ENCODE measurements at places on chromosomes 2 and 18.

GRCh38 chr2:11071211-11071610 lies 84.1 kb upstream of the SLC66A3 start:
- no peak for DNase-seq

- DNase-seq: no peak
Observed at GRCh38 chr18:33804258-33804657, 226.2 kb downstream of the ASXL3 start.

DNA sequence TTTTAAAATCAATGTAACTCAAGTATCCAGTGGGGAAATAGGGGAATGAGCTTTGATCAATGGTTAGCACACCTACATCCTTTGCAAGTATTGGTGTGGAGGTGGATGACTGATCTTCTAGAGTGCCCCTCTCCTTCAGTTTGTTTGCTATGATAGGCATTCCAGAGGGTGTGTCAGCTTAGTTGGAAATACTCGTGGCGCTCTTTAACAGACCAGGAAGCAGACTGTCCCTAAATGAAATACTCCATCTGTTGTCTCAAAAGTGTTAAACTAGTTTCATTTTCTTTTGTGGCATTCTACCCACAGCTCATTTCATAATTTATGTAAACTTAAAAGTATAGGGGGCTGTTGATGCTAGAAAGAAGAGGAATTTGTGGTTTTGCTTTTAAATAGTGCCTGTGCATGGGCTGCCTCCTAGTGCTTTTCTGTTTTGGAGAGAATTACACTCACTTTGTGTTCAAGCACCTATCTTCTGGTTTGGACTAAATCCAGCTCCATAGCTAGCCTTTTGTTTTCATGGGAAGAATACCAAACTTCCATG lies 66.2 kb downstream of the STAT1 start:
- DNase-seq: peak; percentile 61

DNA sequence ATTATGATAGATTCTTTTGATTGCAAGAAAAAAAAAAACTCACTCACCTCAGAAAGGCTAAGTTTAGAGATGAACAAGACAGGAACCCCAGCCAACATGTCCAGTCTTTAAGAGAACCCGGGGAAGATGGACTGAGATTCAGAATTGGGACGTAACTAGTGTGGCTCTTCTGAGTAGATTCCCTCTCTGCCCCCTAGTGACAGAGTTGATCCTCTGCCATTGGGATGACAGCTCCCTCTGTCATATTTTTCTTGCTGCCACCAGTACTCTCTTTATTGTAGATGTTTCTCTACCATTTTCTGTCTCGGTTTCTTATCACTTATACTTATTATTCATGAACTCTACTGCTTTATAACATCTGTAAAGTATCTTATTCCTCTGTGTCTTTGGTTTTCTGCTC lies 77.7 kb downstream of the GULP1 start:
- peak; percentile 62 for DNase-seq

DNA sequence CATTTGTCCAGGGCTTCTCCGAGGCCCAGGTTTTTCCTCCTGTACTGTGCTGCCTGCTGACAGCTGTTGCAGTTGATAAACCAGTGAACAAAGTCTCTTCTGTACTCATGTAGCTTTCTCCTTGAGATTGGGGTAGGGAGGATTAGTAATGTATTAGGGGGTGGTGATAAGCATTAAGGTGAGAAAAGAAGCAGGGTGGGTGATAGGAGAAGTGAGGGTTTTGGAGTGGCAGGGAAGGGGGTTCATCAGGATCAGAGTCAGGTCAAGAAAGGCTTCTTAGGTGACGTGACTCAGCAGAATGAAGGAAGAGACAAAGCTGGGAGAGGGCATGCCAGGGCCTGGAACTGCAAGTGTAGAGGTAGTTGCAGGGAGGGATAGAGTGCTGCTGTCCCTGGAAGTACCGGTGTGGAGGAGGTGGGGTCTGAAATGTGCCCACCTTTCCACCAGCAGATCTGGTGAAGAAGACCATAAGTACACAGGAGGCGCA lies 48.7 kb downstream of the PKP4 start:
- peak; percentile 57 for DNase-seq

GRCh38 chr2:238289574-238289973 lies 1.2 kb upstream of the PER2 start:
- DNase-seq: no peak

DNA sequence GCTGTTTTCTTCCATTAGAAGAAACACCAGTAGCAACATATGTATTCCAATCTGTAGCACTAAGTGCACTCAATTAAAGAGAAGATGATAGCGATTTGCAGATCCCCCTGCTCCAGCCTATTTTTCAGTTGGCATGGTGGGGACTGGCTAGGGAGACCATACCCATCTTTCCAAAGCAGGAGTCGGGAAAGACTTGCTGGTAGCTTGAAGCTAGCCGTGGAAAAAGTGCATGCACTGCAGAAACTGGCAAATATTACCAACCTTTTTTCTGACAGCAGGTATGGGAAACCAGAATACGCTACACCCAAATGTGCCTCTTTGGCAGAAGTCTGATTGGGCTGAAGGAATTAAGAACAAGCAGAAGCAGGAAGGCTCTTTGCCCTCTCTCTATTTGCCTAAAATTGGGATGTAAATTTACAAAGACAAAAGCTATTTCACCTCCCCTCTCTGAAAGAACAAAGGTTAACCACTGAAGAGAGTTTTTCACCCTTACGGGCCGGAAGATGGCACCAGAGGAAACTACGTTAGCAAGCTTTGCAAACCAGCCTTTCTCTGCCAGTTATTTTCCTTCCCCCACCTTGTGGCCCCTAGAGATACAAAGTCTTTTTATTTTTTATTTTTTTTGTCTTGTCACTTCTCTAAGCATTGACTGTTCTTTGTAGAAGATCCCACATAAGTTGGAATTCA lies 273.1 kb downstream of the DLGAP1 start:
- no peak for DNase-seq

DNA sequence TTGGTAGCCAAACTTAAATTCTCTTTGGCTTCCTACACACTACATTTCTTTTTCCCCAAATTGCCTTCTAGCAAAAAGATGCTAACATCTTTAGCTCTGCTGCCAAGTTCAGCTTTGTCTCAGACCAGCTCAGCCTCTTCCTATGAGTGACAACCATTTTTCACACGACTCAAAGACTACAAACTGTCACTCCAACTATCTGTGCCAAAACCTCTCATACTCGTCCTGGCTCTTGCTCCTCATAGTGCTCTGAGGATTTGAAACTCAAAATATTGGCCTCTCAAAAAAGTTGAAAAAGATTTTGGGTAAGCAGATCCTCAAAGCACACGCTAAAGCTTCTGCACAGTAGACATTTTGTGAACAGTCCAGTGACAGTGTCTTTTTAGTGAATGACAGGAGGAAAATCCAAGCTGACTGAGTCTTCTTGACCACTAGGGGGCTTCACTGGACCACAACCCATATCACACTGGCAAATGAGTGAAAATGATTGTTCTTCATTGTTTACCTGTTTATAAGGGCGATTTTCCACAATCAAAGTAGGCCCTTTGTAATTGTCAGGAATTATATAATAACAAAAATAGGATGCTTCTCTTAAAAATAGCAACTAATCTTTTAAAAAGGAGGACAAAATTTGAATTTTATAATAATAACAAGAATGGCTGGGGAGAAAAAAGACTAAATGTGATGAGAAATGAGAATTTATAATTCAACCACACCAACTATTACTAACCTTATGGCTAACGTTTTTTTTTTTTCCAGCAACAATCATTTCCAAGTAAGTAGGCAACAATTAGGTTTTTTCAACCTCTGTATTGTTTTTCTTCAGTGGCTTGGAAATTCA lies 85.5 kb upstream of the PGAP1 start:
- DNase-seq: no peak

DNA sequence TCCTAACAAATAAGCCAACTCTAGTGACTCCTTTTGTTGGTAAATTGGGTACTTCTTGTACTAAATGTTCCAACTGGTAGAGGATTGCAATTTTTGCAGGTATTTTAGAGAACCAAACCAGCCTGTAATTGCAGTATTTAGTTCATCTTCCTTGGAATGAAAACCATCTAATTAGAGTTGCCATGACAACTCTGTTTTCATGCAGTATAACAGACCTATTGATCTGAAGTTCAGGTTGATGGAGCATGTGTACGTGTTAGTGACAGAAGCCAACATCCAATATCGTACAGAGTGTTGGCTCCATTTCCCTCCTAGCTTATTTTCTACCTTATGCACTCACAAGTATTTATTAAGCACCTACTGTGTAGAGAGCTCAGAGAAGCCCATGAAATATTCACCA lies 176.3 kb upstream of the FOSL2 start:
- no peak for DNase-seq

- no peak for DNase-seq
Observed at GRCh38 chr2:106339132-106339531, 129.1 kb downstream of the RGPD3 start.

DNA sequence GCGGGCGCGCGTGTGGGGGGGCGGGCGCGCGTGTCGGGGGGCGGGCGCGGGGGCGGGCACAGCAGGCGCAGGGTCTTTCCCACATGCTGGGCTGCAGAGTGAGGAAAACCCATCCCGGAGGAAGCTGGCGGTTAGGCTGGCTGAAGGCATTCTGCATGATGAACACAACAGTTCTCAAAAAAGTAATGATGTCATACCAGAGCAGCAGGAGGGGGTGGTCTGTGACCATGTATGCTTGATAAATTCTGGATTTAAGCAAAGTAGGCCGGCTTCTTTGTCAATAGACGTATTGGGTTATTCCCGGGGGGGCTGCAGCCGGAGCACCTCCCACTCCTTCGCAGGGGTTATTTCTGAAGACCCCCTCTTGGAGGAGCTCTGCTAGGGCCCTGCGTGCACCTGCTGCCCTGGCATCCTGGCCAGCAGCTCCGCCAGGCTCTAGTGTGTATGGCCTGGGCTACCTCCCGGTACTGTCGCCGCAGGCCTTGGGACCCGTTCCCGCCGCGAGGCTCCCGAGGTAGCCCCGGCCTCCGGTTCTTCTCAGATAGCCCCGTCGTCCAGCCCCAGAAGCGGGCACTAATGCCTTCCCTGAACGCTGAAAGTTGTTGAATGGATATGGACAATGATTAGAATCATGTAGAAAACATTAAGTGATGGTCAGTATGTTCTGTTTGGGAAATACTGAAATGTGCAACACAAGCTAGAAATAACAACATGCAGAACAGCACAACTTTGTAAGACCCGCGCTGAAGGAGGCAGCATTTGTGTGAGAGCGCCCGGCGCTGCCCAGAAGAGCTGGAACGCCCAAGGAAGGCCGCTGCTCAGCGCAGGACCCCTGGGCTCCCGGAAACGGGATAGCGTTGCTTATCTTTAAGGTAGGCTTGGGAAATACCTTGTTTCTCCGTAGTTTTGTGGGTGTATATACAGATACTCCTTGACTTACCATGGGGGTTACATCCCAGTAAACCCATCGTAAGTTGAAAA lies 101.4 kb upstream of the RAB6C start:
- peak; percentile 35 for DNase-seq
